Activated CD4-positive, alpha-beta T cell treated with anti-CD3 and anti-CD28 coated beads, Interleukin-2, amount 50 U/mL, for 4 hours (primary cell): ENCODE measurements at places on chromosomes 5 and 9.
A peak's percentile ranks its signal among the peaks of the same experiment; 100 is the strongest.

- DNase-seq: no peak
These were observed 322.5 kb downstream of the CDK5RAP2 start for GRCh38 chr9:120257483-120257882.

GRCh38 chr9:70131296-70131695, 87.6 kb downstream of the MAMDC2 start:
- no peak for DNase-seq

GRCh38 chr9:71928376-71928775, 16.9 kb downstream of the C9orf85 start:
- no peak for DNase-seq

DNA sequence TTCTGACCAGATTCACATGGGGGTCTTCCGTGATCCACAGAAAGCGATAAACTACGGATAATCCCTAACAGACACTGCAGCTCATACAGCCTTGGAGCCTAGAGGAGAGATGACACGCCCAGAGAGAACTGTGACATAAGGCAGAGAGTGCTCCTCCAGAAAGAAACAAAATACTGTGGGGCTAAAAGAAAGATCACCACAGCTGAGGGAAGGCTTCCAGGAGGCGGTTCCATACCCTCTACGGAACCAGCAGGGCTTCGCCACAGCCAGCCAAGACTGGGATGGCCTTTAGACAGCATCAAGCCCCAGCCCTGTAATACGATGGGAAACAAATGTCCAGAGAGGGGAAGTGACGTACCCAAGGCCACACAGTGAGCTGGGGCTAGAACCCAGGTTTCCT, 19.3 kb downstream of the GPX3 start:
- DNase-seq: no peak

DNA sequence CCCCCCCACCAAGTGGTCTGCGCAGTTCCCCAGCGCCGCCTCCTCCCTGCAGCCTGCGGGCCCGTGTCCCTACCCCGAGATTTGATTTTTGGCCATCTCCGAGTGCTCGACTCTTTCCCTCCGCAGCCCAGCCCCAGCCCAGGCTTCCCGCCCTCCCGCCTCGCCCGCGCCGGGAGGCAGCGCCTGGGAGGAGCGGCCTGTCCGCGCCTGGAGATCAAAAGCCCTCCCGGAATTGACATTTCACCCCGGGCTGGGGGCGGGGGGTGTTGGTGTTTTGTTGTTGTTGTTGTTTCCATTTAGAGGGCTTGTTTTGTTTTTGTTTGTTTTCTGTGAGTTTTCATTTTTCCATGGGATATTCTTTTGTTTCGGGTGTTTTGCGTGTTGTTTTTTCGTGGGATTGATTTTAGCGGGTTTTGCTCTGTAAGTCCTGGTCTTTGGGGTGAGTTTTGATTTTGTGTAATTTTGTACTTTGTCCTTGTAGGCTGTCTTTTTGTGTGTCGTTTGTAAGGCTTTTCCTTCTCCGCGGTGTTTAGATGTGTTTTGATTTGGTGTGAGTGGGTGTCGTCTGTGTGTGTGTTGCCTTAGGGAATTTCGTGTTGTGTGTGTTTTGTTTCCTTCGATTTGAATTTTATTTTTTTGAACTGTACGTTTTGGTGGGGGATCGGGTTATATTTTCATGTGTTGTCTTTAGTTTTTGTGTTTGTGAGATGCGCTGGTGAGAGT, 1.7 kb upstream of the PAX5 start:
- DNase-seq: no peak

DNA sequence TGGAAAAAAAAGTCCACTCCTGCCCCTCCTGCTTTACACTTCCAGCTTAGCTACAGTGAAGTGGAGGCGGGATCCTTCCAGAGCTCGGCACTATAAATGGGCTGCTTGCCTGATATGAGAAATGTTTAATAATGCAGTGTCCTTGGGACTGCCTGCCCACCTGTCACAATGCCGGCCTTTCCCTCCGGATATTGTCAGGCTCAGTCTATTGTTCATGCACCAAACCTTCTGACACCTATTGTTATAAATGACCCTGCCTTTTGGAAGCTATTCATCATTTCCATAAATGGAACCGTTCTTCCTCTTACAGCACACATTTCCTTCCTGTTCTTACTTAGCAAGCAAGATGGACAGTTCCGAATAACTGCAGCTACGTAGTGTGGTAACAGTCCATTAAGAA, 146.3 kb downstream of the DMAC1 start:
- no peak for DNase-seq

GRCh38 chr9:122377241-122378164, 6.7 kb downstream of the PTGS1 start:
- no peak for DNase-seq

- no peak for DNase-seq
These were observed 155.6 kb downstream of the TRIM32 start for GRCh38 chr9:116842658-116843057.

- no peak for DNase-seq
These were observed 21.9 kb upstream of the FOCAD start for GRCh38 chr9:20662156-20662555.

- no peak for DNase-seq
These were observed 31.1 kb downstream of the FGD3 start for GRCh38 chr9:92978345-92978875.

DNA sequence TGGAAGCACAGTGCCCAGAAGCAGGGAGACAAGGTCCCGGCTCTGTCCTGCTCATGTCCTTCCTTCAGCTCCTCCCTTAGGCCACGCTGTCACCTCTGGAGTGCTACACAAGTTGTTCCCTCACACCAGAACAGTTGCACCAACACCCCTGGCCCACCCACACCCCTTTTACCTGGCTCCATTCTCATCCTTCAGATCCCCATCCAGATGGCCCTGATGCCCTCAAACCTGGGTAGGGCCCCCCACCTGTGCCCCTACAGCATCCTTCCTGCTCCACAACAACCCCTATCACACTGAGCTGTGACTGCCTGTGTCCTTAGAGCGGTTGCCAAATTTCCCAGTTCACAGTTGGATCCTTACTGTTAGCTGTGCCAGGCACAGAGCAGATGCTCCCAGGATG, 29.2 kb downstream of the ANKS6 start:
- no peak for DNase-seq

DNA sequence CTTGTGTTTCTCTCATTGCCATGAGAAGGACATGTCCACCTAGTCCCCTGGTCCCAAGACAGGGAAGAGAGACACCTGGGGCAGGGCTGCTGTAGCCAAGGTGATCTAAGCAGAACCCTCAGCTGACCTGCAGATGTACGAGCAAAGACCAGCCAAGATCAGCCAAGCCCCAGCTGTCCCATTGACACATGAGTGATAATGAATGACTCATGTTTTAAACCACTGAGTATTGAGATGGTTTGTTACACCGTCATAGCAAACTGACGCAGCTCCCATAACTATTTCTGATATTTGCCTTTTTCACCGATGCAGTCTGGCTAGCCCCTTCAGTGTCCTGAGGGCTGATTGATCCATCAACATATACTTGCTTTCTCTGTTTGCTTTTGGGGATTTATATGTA, 6.7 kb downstream of the OR1K1 start:
- DNase-seq: no peak

DNA sequence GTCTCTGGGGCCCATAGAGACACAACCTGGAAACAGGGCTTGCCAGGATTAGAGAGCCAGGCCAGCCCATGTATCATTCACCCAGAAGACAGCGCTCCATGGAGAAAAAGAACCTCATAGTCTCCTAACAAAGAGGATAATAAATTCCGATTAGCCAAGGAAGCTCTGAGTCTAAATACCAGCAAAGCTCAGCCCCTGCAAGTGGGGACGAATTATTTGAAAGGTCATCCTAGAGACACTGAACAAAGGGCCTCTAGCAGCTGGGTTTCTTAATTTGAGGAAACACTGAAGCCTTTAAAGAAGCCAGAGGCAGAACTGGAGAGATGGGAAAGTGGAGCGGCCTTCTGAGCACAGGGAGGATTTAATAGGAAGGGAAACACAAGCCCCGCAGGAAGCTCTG, 287.1 kb upstream of the ZNF462 start:
- DNase-seq: no peak

GRCh38 chr9:114893221-114894010, 37.0 kb downstream of the TNFSF8 start:
- DNase-seq: peak; percentile 42

DNA sequence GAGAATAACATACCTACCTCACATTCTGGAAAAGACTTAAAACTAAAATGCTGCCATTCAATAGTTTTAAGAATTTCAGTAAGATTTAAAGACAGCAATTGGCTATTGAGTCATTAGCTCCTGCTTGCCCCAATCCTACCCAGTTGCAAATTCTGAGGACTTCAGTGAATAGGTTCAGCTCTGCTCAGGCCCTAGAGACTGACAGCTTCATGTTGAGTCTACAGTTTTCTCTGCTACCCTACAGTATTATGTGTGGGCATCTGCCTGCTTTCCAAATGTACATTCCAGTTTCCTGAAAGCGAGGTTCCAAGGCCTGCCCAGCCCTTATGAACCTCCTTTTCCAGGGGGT, 61.5 kb downstream of the ARSB start:
- no peak for DNase-seq

DNA sequence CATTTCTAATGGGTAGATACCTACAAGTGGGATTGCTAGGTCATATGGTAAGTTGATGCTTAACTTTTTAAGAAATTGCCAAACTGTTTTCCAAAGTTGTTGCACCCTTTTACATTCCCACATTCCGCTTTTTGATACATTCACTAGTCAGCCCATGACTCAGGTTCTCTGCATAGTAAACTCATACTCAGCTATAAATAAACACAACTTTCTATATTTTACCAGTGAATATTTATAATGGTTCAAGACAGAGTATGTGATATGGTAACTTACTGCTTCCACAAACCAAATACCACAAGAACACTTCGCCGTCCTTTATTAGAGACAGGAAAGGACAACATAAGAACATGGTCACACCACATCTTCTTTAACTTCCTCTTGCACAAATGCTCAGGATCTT, 54.0 kb downstream of the PLPP1 start:
- no peak for DNase-seq

DNA sequence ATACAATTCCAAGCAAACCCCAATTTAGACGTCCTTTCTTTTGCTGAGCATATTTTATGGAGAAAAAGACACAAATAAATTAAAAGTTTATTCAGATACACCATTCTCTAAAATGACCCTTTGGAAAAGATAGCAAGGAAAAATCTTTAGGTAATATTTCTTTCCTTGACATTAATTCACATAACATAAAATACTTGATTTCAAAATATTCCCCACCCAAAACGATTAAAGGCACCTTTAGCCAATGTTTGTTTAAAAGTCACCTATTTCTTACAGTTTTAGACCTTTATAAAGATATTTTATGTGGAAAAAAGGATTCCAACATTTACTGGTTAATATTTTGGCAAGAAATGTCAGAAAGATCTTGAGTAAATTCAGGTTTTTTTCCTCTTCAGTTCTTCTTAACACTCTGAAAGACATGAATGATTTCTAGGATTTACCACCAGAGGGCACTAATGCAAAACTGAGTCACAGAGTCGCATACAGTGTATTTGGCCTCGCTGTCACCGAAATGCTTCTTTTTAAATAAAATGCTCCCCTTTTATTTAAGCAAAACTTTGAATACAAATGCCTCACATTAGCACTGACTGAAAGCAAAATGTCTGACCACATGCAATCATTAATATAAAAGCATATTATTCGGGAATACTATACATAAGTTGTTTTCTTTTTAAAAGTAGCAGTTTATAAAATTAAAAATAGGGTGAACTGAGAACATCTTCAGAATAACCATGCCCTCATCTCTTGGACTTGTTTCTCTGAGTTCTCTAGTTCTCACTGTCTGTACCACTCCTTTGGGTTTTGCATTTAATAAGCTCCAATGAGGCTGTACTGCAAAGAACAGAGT, 122.5 kb downstream of the SLC1A3 start:
- no peak for DNase-seq

DNA sequence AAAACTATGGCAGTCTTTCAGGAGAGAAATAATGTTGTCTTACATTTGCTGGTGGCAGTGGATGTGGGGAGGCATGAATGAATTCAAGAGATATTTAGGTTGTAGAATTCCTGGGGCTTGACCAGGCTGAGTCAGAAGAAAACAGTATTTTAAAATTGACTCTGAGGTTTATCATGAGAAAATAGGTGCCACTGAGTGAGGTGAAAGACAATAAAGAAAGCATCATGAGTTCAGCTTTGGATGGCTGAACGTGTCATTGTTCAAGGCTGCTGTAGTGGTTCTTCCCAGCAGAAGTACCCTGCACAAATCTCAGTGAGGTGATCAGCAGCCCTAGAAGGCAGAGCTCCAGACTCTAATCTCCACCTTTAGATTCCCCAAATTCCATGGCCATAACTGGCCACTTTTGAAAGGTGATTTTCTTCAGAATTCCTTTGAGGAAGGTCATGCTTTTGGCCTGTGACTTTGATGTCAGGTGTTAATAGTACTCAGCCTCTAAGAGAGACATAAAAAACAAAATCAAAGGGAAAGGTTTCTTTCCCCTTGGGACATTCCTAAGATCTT, 395.4 kb downstream of the NTRK2 start:
- no peak for DNase-seq

- no peak for DNase-seq
These were observed 1696.0 kb downstream of the MAT2B start for GRCh38 chr5:165201369-165201768.

- DNase-seq: no peak
These were observed 90.1 kb upstream of the LMX1B start for GRCh38 chr9:126523611-126524111.

GRCh38 chr5:127396490-127397155, 106.0 kb downstream of the MEGF10 start:
- DNase-seq: no peak

GRCh38 chr5:56172241-56172640, 60.9 kb downstream of the ANKRD55 start:
- no peak for DNase-seq

DNA sequence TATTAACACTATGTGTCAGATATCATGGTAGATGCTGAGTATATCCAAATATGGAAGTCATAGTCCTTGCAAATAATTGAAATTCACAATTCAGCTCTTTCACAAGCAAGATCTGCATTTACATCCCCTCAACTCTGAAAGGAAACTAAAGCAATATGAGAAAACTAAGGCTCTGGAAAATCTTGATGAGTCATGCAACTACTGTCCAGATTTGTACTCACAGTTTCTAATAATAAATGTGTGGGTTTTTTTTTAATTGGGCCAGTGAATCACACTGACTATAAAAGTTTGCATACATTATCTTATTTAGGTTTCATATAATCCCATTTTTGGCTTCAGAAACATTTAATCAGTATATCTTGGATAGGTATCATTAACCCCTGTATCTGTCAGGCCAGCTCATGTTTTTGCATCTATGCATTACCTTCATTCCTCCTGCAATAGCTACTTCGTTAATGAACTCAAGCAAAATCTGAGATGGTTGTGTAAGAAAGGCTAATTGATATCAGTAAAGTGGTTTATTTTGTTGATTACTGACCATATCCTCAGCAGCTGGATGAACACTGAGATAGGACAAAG, 58.7 kb upstream of the PRR16 start:
- DNase-seq: no peak

DNA sequence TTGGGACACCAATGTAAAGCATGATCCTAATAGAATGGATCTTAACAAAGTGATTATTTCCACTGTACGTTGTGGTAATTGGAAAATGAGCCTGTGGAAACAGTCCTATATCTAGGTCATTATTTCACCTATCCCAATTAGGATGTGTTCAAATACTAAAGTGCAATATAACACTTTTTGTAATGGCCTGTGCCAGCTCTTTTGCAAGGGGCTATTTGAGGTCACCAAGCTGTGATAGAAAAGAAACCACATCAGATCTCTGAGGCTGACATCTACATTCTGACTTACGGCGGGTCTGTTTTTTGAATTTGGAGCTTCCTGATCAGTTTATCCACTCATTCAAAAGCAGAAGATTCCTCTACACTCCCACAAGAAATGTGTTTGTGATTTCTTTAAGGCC, 150.0 kb downstream of the TLE1 start:
- DNase-seq: no peak

GRCh38 chr9:3879315-3879714, 353.5 kb upstream of the RFX3 start:
- DNase-seq: no peak
